ENCODE measurements at places on chromosomes 1 and 21. TPM values are rescaled to one million over a fixed set of nuclear protein-coding genes. Genes with fewer than 3 reads are reported as not detected.

GRCh38 chr1:177162243-177162642 is 2.3 kb downstream of the ASTN1 start:
- DNase-seq = no peak

The DNAJC28 gene
- total RNA-seq = 3.1 TPM

GRCh38 chr1:191134796-191135195 is 657.1 kb upstream of the BRINP3 start:
- DNase-seq = no peak

DNA sequence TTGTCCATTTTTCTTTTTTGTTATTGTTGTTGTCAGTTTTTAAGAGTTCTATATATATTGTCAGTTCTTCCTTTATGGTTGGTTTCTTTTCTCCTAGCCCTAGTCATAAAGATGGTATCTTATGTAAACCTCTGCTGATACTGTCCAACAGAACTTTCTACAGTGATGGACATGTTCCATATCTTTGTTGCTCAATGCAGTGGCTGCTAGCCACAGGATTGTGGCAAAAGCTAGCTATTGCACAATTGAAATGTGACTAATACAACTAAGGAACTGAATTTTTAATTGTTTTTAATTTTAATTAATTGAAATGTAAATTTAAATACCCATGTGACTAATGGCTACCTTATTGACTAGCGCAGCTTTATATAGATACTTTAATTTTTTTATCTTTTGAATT is 411.8 kb upstream of the PTBP2 start:
- peak; percentile 9 for DNase-seq

The LDLRAD1 gene
- not detected for total RNA-seq

The TGFB2 gene
- total RNA-seq = 18.7 TPM

DNA sequence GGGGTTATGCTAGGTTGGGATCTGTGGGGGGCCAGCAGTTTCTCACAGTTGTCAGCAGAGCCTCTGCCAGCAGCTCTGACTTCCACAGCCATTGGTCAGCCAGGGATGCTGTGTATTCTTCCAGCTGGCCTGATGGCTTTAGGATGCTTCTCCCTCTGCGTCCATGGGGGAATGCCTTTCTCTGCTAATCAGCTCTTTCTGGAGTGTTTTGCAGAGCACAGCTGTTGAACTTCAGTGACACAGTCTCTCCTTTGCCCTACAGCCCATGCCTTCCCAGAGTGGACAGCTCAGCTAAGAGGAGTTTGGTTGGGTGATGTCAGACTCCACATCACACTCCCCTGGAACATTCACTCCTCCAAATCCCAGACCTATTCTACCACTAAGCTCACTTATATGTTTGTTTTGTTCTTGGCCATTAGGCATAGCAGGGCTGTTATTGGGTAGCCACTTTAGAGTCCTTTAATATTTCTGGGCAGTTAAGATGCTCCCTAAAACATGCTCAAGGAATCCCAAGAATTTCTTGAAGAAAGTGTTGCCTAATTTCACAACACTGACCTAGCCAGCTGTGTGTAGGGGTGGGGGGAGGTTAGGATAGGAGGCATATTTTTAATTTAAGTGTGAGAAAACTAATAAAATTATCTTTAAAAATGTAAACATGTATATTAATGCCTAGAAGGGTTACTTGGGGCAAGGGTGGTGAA is 75.3 kb upstream of the KIAA0040 start:
- no peak for DNase-seq

DNA sequence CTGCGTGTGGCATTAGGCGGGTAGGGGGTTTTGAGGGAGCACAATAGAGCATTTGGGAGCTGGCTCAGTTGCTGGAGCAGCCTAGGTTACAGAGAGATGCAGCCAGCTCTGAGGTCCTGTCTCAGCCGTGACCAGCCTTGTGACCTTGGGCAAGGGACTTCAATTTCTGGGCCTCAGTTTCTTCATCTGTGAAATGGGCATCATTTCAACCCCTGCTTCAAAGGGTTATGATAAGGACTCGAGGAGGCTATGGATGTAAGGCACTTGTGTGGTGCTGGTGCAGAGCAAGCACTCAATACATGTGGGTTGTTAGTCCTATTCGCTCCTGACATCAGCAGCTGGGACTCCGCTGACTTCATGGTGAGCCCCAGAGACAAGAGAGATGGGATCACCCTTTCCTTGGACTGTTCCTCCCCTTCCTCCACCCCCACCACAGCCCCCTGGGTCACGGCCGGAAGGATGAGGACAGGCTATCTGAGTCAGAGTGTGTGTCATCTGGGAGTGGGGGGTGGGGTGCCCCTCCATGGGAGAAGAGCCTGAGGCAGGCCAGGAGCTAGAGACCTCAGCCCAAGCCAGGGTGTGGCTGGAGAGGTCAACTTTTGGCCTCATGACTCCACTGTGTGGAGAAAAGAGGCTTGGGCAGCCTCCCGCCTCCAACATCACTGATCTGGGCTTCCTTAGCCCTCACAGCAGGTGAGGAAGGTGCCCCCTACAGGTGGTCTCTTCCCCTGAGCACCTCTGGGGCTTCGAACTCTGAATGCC is 71.4 kb upstream of the ZBTB40 start:
- no peak for DNase-seq

The COL11A1 gene
- 12.0 TPM for total RNA-seq

DNA sequence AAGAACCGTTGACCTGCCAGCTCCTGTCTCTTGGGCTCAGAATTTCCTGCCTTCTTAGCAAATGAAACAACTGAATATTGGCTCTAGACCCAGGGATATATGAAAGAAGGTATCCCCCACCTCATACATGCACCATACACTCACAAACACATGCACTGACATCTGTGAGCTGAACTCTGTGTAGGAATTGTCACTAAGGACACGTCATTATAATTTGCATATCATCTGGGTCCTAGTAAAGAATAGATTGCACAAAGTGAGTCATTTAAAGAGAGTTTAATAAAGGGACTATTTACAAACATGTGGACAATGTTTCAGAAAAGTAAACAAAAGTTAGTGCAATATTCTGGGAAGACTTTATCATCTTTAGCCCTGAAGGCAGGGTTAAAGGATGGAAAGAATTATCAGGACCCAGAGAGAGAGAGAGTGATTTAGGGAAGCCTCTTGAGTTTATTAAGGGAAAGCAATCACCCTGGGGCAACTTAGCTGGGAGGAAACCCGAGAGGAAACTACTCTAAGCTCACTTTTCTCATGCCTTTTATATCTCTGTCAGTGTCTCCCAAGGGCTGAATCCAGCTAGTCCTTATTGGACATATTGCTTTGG is 74.1 kb upstream of the PLA2G4A start:
- DNase-seq = peak; percentile 21

The RPE65 gene
- 1.1 TPM for total RNA-seq

The KRTAP20-3 gene
- not detected for total RNA-seq

The FTCD gene
- total RNA-seq = 0.41 TPM

The CFH gene
- 57.0 TPM for total RNA-seq

- peak; percentile 38 for DNase-seq
These were observed 35.7 kb upstream of the SUCO start for GRCh38 chr1:172497230-172497629.

The SCYL3 gene
- total RNA-seq = 5.9 TPM

DNA sequence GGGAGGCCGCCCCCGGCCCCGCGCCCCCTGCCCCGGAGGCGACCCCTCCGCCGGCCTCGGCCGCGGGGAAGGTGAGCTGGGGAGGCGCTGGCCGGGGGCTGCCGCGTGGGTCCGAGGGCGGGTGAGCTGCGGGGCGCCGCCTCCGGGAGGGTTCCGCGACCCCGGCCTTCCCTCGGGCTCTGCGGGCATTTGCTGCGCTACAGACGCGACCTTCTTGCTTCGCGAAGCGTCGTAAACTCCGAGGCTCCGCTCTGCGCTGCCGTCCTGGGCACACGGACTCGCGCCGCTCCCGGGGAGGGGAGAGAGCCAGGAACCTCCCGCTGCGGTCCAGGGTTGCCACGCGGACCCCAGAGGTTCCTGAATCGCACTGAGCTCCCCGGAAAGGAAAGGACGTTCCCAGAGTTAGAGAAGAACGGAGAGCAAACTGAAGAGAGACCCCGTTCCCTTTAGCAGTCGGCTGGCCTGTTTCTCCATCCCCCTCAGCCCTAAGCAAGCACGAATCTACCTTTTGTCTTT is 345 bp downstream of the SLX9 start:
- no peak for DNase-seq

The GPR161 gene
- total RNA-seq = 7.0 TPM

- DNase-seq = no peak
These were observed 277.2 kb downstream of the CAMTA1 start for GRCh38 chr1:7062346-7063061.

The AKR1A1 gene
- total RNA-seq = 195 TPM

The GPA33 gene
- total RNA-seq = not detected

The VHLL gene
- total RNA-seq = not detected

DNA sequence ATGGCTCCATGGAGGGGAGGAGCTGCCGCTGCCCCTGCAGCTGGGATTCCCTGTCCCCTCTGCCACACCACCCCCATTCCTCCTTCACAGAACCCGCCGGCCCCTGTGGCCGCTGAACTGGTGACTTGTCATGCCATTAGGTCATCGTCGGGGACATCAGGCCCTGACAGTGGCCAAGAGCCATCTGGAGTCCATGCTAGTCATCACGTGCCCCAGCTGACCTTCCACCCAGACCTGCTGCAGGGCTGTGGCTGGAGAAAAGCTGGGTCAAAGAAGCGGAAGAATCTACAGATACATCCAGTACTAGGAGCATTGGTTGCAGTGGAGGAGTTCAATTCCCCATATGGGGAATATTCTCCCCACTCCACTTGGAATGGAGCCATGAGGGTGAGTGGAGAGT is 78.1 kb downstream of the KCNJ15 start:
- DNase-seq = no peak

The KRTAP19-3 gene
- total RNA-seq = not detected

GRCh38 chr1:159179906-159180305 is 8.5 kb downstream of the CADM3 start:
- DNase-seq = no peak

GRCh38 chr21:42063571-42064521 is 7.3 kb upstream of the UMODL1 start:
- DNase-seq = no peak

The HAO2 gene
- total RNA-seq = not detected

DNA sequence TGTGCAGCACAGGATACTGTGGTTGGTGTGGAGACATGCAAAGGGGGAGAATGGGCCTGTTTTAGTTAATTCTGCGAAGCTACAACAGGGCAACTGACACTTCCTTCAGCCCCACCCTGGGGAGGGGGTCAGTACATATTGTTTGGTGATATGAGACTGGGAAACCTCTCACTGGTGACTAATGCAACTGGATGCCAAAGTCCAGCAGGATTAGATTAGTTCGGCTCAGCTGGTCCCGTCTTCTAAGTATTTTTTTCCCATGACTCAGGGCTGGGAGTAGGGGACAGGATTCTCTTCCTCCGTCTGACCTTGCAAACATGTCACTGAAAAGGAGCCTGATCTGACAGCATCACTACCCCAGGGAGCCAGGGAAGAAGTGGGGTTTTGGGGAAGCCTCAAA is 43.0 kb downstream of the PLXNA2 start:
- DNase-seq = peak; percentile 74
